Fibroblast of the aortic adventitia (primary cell): ENCODE measurements at places on chromosomes 16 and 17.

- DNase-seq = no peak
These were observed 4.2 kb upstream of the NLRC3 start for GRCh38 chr16:3581392-3581791.

DNA sequence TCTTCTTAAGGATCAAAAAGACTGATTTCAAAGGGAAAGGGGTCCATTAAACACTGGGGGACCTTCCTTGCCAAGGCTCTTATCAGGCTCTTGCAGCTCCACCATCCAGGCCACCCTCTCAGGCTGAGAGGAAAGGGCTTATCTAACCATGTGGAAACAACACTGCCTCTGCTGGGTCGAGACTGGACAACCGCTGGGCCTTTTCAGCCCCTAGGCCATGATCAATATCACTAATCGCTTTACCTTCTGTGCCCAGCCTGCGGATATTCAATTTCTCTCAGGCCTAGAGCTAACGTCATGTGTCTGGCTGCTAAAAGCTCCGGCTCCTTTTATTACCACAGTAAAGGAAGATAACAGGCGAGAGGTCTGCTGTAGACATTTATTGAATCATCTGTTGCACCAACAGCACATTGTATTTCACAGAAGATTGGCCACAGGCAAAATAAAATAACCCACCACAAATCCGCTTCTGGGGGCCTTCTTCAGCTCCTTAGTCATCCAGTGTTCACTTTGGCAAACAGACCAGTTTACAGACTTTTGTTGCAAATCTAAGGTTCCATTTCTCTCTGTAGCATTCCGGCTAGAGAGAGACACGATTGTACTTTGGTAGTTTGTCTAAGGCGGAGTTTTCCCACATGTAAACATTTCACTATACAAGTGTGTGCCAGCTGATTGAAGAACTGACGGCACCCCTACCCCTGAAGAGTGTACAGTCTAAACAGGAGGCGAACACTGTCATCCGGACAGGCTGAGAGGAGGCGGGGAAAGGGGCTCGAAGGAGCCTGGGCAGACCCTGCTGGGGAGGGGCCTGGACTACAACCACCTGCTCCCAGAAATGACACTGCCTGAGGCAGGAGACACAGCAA, 13.9 kb downstream of the CYB561 start:
- DNase-seq = peak; percentile 86

DNA sequence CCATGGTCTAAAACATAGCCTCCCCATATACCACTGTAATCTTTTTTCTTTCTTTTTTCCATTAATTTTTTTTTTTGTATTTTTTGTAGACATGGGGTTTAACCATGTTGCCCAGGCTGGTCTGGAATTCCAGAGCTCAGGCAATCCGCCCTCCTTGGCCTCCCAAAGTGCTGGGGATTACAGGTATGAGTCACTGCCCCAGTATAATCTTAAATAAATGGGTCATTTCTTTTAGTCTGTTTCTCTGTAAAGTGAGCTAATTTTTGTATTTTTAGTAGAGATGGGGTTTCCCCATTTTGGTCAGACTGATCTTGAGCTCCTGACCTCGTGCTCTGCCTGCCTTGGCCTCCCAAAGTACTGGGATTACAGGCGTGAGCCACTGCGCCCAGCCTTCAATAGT, 5.7 kb upstream of the NME1 start:
- DNase-seq = peak; percentile 42

GRCh38 chr17:70825321-70826125, 656.2 kb downstream of the KCNJ2 start:
- no peak for DNase-seq

GRCh38 chr17:53722407-53722806, 100.3 kb upstream of the KIF2B start:
- DNase-seq = peak; percentile 96

DNA sequence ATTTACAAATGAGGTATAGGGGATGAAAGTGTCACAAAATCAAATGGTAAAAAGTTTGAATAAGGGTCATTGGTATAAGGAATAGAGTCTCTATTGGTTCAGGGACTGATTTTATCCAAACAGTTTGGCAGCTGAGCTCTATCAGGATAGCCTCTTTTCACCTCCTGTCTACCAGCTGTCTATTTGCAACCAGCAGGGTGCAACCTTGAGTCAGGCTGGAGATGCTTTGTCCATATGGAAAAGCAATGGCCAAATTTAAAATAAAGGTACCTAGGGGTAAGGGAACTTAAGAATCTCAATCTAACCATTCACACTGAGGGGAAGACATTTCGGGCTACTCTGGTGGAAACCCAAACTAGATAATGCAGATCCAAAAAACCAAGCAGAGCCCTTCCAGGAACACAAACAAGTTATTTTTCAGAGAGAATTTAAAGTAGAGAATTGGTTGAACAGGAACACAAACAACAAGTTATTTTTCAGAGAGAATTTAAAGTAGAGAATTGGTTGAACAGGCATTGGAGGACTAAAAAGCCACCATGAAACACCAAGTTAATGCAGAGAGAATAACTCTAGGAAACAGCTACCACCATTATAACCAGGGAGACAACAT, 12.6 kb upstream of the CA10 start:
- DNase-seq = no peak

DNA sequence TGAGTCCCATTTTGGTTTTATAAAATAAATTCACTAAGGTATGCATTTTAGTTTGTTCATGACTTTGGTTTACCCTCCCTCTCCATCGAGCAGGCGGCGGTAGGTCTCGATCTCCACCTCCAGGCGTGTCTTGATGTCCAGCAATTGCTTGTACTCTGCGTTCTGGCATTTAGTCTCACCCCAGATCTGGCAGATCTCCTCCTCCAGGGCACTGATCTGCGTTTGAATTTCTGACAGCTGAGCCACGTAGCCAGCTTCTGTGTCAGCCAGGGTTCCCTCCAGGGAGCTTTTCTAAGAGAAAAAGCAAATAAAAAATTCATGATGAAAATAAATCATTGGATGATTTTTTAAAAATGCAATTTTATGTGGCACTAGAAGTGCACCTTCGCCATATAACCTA, 4.2 kb downstream of the KRT24 start:
- no peak for DNase-seq

DNA sequence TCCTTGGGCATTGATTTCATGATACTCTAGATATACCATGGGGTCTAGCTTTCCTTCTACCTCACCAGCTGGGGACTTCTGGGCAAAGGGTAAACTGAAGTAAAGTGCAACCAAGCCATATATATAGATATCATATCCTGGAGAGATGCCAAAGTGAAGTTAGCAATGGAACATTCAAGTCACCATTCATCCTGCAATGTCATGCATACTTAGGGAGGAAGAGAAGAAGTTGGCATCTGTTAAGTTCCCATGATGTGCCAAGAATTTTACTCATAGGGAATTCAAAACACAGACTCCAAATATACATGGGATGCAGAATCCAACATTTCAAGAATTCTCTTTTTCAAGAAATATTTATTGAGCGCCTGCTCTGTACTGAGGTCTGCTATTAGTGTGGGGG, 399.8 kb downstream of the HS3ST4 start:
- DNase-seq = no peak

- DNase-seq = no peak
These were observed 4.8 kb downstream of the CTRB2 start for GRCh38 chr16:75202069-75202590.

DNA sequence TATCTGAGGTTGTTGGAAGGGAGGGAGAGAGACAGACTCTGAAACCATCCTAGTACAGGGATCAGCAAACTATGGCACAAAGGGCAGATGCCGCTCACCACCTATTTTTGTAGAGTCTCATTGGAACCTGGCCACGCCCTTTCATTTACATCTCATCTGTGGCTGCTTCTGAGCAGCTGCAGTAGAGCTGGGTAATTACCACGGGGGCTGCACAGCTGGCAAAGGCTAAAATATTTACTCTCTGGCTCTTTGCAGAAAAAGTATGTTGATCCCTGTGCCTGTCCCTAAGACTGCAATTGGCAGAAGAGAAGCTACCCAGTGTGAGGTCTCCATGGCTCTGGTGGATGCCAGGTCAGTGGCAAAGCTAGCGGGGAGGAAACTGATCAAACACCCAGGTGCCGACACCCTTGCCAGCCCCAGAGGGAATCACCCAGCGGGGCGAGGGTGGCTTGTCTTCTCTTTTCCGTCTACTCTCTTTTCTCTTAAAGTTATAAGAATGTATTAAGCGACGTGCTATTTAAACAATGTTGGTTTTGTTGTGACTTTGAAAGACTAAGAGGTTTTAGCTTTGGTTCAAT, 14.0 kb downstream of the CEP295NL start:
- no peak for DNase-seq

GRCh38 chr17:51427856-51428255, 167.5 kb downstream of the UTP18 start:
- DNase-seq = no peak

- DNase-seq = peak; percentile 64
These were observed 28.8 kb upstream of the GINS2 start for GRCh38 chr16:85717393-85718152.

DNA sequence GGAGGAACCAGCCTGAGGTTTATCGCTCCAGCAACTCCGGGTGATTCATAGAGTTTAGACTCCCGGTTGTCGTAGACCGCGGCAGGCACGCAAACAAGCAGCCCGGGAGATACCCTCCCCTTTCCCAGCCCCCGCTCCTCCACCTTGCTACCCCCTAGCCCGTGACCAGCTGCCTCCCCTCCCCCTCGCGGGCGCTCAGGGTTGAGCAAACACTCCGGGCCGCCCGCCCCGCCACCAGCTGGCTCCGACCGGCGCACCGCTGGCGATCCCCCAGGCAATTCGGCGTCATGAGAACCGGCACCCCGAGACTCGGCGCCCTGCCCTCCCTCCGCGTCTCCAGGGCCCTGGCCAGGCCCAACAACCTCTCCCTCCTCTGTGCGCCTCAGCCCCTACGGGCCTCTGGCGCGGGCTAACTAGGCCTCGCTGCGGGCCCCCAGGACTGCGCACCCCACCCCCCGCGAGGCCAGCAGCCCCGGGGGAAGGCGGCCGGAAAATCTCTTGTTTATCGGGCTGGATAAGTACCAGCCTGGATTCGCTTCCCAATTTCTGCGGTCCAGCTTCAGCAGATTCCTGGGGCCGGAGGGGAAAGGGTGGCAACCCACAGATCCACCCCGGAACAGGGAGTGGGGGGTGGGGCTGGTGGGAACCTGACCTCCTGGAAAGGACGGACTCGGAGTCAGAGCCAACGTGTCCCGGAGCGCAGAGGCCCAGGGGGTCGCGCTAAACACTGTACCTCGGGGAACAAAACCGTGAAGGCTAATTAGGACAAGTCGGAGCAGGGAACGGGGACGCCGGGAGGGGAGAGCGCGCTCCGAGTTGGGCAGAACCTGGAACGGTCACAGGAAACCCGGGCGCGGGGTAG, 951 bp upstream of the GPRC5C start:
- DNase-seq = peak; percentile 60

DNA sequence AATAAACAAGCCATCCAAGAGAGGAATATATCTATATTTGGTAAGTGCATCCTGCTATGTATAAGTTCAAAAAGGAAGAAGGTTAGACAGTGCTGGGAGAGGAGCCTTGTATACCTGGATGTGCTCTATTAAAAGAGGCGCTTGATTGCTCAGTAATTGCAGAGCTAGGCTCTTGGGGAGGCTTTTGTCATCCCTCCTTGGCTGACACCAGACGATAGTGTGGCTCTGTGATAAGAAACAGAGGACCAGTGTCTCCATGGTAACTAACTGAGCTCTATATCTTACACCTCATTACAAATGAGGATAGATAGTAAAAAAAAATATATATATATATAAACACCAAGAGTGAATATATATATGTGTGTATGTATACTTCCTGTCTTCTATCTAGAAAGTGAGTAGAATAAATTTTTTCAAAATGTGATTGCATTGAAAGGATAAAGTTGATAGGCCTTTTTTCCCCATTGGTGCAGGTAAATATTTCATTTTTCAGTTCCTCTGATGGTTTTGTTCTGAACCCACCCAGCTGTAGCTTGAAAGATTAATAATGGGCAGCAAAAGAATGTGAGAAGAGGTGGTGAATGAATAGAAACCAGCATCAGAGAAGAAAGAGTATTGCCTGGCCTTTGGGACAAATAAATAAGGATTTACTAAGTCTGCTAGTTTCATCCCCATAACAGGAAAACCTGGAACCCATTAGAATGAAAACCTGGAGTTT, 303.7 kb downstream of the ZFHX3 start:
- DNase-seq = no peak

DNA sequence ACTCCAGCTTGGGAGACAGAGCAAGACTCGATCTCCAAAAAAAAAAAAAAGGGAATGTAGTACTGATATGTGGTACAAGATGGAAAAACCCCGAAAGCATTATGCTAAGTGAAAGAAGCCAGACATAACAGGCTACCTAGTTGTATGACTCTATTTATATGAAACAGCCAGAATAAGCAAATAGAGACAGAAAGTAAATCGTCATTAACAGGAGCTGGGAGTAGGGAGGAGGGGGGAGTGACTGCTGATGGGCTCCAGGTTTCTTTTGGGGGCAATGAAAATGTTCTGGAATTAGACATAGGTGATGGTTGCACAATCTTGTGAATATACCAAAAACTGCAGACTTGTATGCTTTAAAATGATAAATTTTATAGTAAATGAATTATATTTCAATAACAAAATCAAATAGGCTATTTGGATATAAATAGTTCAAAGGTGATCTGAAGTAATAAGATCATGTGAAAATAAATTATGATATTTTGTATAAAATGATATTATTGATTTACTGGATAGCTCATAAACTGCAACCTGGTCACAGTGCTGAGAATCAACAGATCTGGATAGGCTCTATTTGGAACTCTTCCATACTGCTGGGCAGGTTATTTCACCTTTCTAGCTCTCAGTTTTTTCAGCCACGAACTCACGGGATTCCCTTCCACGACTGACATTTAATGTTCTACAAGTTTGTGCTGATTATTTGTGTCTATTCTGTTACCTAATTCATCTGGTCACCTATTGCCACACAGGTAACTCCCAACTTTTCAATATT, 27.1 kb downstream of the ZNF652 start:
- peak; percentile 54 for DNase-seq

DNA sequence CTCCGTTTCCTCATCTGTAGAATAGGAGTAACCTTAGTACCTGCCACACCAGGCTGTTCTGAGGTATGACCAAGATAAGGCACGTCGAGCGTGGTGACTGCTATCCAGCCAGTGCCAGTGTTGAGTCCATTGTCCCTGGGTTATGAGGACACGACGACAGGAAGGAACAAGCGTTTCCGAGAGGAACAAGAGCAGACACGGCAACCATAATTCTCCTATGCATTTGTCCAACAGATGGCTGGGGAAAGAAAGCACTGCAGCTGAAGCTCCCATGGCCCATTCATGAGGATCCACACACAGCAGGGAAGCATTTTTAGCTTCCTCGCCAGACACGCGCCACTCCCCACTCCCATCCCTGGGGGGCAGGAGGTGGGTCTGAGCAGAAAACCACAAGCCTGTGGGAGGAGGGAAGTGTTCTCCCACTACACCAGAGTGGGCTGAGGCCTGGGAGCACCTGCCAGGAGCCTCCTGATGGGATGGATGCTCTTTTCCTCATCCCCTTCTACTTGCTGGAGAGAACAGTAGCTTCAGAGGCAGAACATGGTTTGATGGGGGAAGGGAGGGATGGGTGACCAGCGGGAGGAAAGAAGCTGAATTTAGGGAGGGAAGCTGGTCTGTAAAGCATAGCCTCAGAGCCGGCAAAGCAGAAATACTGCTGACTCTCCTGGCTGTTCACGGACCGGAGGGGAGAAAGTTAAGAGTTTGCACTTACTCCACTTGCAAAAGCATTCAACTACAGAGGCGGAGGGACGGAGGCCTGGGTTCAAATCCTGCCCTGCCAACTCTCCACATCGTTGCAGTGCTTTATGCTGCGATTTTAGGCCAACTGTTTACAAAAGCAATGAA, 2.7 kb downstream of the COTL1 start:
- no peak for DNase-seq
